ENCODE measurements at places on chromosomes 13 and 19.
A peak's percentile ranks its signal among the peaks of the same experiment; 100 is the strongest.

DNA sequence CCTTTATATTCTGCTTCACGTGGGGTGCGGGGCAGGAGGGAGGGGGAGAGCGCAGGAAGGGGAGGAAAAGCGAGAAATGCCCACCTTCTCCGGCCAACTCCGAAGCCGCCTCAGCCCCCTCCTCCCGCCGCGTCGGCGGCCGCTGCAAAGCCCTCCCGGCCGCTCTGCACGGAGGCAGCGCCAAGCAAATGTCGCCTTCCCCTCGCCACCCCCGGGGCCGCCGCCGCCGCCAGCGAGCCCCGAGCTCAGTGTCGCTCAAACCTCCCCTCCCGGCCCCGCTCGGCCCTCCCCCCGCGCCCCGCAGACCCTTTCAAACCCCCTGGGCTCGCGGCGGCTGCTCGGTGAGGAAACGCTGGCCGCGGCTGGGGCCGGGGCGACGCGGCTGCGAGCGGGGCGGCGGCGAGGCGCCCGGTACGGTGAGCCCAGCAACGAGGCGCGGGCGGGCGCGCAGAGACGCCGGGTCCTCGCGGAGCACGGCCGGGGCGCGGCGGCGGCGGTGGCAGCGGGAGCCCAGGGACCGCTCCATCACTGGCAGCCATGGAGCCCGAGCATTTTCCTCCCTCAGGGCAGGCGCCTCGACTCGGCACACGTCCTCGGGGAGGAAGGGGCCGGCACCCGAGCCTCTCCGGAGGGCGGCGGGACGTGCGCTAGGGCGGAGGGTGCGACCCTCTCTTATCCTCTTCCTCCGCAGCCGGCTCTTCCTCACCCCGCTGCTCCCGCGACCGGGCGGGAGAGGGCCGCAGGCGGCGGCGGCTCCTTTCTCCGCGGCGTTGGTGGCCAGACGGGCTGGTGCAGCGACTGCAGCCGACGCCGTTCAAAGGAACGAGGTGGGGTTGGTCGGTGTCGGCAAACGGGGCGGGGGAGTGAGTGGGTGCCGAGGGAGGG, 463 bp upstream of the TSC22D1 start:
- peak; percentile 10 for DNase-seq

GRCh38 chr13:76892488-76892887, 6.3 kb upstream of the KCTD12 start:
- DNase-seq, result no peak

GRCh38 chr13:27000686-27001085, 170.9 kb downstream of the USP12 start:
- DNase-seq, result no peak

DNA sequence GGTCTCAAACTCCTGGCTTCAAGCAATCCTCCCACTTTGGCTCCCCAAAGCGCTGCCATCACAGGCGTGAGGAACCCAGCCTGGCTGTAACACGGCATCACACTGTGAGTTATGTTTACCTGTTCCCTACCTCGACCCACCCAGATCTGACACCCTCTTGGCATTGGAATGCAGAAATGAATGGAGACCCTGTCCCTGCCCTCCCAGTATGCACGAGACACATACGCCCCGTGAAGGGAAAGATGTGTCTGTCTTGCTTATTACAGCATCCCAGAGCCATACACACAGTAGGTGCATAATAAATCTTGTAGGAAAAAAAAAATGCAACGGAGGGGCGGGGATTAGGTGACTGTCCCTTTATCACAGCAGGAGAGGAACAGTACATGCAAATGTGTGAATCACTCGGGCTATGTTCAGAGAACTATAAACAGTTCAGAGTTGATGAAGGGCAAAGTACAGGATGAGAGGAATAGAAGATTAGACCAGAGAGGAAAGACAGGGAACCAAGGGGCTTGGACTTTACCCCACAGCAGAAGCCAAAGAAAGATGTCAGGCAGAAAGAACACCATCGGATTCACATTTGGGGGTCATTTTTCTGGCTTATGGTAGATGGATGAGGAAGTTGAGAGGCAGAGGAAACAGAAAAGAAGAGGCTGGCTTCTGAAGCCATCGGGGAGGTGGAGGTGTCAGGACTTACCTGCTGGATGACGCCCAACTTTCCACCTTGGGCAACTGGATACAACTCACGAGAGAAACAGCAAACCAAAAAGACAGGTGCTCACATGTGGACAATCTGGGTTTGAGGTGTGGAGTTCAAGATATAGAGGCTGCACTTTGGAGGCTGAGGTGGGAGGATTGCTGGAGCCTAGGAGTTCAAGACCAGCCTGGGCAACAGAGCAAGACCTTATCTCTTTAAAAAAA, 94.3 kb downstream of the INSR start:
- DNase-seq, result no peak

GRCh38 chr13:33543089-33543459, 257.5 kb upstream of the STARD13 start:
- DNase-seq, result no peak

GRCh38 chr19:55080968-55081769, 5.5 kb downstream of the EPS8L1 start:
- peak; percentile 74 for DNase-seq

DNA sequence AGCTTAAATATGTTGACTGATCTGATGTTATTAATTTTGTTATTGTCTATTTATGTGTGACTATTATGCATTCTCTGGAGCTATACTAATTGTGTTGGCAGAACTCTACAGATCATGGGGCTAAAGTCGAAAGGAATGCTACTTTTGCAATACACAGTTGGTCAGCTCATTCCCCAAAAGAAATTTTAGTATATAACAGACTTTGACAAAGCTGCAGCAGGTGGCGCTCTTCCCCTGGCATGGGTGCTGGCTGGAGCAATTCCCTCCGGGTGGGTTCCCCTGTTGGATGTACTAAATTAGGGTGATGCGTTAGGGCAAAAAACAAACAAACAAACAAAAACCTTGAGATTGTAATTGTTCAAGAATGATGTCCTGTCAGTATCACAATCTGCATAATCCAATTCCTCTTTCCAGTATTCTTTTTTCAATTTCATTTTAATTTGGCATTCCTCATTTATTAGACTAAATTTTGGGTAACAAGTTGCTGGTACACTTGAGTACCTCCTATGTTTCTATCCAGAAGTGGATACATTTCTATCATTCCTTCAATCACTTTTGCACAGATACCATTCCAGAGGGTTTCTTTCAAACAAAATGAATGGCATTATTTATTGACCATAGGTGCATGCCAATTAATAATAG, 322.8 kb upstream of the EDNRB start:
- DNase-seq, result no peak

DNA sequence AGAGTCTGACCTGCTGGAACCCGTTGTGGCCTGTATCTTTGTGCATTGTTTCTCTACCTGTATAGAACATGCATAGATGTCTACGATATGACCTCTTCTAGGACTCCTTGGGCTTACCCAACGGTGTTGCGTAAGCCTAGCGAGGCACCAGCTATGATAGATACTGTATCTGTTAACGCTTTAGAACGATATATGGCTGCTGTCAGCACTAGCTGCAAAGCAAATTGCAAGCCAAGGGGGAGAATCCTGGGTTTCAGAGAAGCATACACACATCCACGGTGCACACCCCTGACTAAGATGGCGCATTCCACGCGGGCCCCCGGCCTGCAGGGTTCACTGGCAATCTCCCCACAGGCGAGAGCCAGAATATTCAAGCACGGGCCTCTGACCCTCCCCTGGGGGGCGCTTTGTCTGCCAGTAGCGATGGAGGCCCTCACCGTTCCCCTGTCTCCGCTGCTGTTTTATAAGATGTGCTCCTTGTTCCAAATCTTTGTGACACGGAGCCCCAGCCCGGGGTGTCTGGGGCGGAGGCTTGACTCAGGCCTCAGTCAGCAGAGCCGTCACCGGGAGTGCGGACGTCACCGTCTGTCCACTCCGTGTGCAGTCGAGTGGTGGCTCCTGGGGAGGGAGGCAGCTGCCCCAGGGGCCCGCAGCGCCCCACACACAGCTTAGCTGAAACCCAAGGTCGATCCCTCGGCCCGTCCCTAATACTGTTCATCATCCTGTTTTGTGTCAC, 12.9 kb upstream of the RPS15 start:
- no peak for DNase-seq

GRCh38 chr13:112761701-112762689, 72.2 kb downstream of the ATP11A start:
- no peak for DNase-seq

DNA sequence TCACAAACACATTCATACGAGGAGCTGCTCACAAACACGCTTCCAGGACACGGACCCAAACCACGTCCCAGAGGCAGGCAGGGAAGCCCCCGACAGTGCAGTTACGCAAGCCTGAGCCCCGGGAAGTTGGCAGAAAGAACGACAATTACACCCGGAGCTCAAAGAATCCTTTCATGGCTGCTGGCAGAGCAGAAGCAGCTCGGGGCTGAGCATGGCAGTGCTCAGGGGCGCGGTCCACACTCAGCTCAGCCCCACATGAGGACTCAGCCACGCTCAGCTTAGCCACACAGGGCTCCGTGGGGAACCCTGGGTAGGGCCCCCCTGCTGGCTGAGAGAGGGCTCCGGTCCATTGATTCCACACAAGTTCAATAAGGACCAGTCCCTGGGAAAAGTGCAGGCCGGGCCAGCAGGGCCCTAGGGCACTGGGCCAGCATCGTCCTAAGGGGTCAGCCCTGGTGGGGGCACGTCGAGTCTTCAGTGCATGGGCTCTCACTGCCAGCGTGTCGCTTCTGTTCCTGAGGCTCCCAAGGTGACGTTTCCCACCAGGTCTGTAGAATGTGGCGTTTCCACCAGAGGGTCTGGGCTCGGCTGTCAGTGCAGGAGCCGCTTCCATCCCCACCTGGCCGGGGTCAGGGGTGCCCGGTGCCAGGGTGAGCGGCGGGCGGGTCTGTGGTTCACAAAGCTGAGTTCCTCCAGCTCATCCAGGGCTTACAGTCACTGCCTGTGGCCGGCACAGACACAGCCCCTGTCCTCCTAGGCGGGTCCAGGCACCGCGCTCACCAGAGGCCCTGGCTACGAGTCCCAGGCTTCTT, 23.1 kb downstream of the GAS6 start:
- DNase-seq, result no peak

DNA sequence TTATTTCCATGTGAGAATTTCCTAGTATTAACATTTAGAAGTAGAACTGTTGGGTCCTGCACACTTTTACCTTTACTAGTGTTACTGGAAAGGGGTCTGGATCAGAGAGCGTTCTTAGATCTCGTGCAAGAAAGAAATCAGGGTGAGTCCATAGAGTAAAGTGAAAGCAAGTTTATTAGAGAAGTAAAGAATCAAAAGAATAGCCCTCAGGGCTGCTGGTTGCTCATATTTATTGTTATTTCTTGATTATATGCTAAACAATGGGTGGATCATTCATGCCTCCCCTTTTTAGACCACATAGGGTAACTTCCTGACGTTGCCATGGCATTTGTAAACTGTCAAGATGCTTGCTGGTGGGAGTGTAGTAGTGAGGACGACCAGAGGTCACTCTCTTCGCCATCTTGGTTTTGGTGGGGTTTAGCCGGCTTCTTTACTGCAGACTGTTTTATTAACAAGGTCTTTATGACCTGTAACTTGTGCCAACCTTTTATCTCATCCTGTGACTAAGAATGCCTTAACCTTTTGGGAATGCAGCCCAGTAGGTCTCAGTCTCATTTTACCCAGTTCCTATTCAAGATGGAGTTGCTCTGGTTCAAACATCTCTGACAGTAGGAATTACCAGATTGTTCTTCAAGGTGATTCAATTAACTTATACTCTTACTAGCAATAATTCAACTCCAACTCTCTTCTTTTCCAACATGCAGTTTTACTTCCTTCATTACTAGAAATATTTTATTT, 27.4 kb downstream of the NDFIP2 start:
- no peak for DNase-seq

DNA sequence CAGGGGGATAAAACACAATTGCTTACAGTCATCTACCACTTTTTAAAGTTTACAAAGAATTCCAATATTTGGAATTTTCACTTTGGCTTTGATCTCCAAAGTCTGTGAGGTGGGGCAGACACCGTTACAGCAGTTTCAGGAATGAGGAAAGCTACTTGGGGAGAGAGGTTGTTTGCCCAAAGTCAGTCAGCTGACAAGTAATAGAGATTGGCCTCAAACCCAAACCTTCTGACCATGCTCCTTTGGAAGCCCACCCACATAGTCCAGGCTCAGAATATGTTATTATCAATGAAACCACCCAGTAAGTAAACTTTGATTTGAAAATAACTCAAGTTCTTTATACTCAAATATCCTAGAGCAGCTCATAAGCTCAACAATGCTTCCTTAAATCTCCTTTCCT, 29.0 kb downstream of the RXFP2 start:
- DNase-seq, result no peak

- no peak for DNase-seq
Observed at GRCh38 chr19:1953037-1953436, 12.1 kb downstream of the CSNK1G2 start.

DNA sequence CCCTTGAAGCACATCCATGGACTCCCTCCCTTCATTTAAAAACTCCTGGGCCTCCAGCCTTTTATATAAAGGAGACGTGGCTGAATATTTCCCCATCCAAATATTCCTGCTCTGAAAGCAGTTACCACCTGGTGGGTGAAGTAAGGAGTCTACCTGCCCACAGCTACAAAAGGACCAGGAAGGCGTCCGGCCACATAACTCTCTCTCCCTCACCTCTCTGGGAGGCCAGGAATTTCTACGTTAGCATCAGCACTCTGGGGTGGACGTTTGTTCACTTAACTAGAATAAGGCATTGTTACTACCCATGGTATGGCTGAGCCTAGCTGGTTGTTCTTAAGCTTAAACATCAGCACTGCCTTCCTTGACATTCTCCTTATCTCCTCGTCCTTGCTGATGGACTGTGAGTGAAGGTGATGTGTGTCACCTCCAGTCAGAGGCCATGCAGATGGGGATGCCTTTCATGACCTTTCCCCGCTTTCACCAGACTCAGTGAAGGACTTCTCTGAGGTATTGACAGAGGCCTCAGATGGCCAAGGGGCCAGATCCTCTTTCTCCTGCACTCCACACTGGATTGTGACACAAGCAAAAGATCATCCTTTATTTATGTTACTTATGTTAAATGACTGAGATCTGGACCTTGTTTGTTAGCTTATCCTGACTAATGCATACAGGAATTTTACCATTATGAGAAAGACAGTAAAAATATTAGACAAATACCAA, 22.2 kb upstream of the KPNA3 start:
- DNase-seq, result no peak

GRCh38 chr13:19072543-19072942, 109.1 kb downstream of the TUBA3C start:
- DNase-seq, result no peak

- no peak for DNase-seq
Observed at GRCh38 chr19:35017507-35017906, 12.8 kb upstream of the SCN1B start.

DNA sequence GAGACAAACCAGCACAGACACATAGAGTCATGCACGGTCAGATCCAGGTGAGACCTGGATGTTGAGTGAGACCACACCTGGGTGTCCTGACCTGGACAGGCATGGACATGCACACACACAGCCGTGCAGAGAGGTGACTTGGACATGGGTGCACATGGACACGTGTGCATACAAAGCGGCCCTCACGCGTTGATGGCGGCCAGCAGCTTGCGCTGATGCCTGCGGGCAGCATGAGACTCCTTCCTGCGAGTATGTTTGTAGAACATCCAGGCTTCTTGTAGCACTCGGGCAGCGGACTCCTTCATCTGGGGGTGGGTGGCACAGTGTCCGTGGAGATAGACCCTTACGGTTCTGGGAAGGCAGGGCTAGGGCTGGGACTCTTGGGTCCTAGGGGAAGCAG, 11.5 kb downstream of the KCNN4 start:
- no peak for DNase-seq

All from memory B cell (primary cell).